ENCODE measurements at places on chromosomes 12 and 14.

- DNase-seq: no peak
Measured at GRCh38 chr12:95848575-95849388, 10.0 kb upstream of the SNRPF start.

GRCh38 chr12:120887253-120888043 lies 16.7 kb downstream of the SPPL3 start:
- DNase-seq: no peak

GRCh38 chr12:10025236-10025635 lies 5.2 kb upstream of the CLEC9A start:
- DNase-seq: no peak

DNA sequence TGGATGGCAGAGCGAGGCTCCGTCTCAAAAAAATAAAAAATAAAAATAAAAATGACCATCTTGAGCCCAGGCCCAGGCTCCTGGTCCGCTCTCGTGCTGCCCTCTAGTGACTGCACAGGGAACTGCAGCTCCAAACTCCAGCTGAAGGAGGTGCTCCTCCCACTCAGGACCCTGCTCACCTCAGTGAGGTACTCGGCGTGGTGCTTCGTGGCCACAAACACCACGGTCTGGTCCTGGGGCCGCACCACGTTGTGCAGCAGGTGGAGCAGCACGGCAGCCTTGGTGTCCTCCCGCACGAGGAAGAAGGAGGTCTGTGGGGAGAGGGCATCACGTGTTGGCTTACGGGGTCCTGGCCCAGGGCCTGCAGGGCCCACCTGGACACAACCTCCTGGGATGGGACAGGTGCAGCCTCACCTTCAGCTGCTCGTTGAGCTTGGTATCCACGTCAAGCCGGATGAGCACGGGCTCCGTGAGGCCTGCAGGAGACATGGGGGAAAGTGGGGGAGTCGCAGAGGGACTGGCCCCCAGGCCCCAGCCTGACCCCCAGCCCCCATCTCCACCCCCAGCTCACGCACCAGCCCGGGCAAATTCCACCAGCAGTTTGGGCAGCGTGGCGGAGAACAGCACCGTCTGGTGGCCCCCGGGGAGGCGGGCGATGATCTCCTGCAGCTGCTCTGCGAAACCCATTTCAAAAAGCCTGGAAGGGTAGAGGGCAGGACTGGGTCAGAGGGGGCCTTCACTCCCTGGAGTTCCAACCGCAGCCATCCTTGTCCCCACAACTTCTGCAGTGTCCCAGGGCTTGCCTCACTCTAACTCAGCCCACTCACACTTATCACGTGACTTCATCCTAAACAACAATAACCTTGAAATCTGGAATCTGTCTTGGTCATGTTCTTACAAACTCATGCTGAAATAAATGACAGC lies 10.6 kb downstream of the DDX54 start:
- DNase-seq: no peak

DNA sequence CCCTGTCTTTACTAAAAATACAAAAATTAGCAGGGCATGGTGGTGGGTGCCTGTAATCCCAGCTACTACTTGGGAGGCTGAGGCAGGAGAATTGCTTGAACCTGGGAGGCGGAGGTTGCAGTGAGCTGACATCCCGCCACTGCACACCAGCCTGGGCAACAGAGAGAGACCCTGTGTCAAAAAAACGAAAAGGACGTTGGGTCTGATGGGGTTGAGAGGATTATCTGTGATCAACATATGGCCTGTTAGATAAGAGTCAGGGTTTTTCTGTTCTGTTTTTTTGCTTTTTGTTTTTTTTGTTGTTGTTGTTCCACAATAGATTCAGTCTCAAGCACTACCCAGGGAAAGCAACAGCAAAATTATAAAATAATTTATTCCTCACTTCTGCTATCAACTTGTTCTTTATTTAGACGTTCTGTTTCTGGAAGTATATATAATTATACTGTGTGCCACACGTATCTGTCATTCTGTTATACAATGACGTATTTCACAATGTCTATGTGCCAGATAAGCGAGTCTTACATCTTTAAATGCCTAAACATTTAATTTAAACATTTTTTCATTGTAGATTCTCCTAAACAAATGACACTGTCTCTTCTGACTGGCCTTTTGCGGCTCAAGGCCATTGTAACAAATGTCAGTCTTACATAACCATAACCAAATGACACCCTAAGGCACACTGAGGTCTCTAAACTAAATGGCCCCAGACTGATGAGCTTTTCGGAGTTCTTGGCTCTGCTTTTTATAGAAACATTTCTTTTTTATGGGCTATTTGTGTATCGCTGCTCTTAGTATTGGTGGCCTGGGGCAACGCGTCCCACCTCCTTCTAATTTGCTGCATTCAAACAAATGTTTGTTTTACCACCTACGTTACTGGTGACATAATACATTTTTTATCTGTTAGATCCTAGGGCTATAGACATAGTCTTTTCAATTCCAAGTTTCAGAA lies 7.2 kb upstream of the P2RX4 start:
- DNase-seq: no peak

- DNase-seq: no peak
Measured at GRCh38 chr12:28951935-28952334, 197.1 kb upstream of the FAR2 start.

All from HS-5 (cell line).